ENCODE measurements at places on chromosomes 13 and 19. TPM values are rescaled to one million over a fixed set of nuclear protein-coding genes. Genes with fewer than 3 reads are reported as not detected.
A peak's percentile ranks its signal among the peaks of the same experiment; 100 is the strongest.

TUBB4A gene
- total RNA-seq: 0.59 TPM

ZNF45 gene
- 18.7 TPM for total RNA-seq

CYP4F2 gene
- total RNA-seq: not detected

PSG4 gene
- total RNA-seq: not detected

RGL3 gene
- total RNA-seq: 117 TPM

LRRC63 gene
- total RNA-seq: not detected

FCAR gene
- 0.67 TPM for total RNA-seq

DPF1 gene
- total RNA-seq: not detected

ZNF835 gene
- total RNA-seq: 7.8 TPM

MYH14 gene
- 159 TPM for total RNA-seq

TINCR gene
- total RNA-seq: not detected

GRCh38 chr19:583198-583967 is 6.3 kb upstream of the HCN2 start:
- DNase-seq: no peak

DNA sequence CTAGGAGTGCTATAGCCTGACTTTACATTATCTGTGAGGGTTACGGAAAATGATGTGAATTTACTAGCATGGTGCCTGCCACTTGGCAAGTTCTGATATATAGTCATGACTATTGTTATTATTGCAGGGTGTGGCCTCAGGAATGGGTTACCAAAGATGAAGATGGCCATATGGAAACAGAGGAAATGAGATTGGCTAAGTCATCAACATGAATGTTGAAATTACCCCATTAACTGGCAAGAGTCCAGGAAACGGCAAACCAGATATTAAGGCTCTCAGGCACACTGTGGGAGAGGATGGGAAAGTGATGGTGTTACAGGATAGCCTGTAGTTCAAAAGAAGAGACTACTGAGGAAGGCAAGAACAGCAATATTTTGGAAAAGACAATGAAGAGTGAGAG is 183.3 kb downstream of the KCNRG start:
- DNase-seq: no peak

DNA sequence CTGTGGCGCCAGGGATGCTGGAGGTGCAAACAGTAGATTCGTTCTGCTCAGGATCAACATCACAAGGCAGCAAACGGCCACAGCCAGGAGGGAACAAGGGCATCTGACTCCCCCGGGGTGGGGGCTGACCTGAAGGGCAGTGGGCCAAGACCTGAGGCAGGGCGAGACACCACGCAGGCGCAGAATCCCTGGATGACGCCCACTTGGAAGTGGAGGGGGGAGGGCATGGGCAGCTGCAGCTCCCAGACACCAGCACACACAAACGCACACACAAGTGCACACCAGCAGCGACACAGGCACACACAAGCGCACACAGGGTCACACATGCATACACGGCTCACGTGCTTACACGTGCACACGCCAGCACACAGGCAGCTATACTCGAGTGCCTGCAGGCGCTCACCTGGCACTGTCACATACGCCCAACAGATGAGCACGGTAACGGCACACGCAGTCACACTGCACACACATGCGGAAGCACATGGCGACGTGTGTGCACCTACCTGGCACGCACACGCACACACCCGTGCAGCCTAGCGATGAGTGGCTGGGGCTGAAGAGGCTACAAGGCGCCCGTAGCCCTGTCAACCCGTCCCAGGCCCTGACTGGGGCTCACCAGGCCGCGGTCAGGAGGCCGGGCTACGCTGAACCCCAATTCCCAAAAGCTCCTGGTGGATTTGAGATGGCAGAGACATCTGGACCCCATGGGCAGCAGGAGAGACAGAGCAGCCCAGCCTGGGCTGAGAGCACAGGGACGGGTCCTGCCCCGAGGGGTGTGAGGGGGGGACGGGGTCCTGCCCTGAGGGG is 5.5 kb downstream of the C2CD4C start:
- DNase-seq: no peak

DNA sequence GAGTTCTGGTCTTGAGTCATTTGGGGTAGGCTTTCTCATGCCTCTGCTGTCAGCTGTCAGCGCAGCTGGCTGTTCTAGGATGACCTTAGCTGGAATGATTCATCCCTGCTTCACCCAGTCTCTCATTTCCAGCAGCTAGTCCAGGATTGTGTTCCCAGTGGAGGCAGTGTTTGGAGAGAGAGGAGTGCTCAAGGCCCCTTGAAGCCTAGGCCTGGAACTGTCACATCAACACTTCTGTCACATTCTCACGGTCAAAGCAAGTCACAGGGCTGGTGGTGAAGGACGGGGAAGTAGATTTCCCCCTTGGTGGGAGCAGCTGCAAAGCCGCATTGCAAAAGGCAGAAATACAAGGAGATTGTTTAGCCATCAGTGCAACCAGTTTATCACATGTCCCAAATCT is 15.2 kb downstream of the TPT1 start:
- peak; percentile 57 for DNase-seq

GRCh38 chr19:6533746-6534418 is 3.1 kb downstream of the TNFSF9 start:
- DNase-seq: no peak

DNA sequence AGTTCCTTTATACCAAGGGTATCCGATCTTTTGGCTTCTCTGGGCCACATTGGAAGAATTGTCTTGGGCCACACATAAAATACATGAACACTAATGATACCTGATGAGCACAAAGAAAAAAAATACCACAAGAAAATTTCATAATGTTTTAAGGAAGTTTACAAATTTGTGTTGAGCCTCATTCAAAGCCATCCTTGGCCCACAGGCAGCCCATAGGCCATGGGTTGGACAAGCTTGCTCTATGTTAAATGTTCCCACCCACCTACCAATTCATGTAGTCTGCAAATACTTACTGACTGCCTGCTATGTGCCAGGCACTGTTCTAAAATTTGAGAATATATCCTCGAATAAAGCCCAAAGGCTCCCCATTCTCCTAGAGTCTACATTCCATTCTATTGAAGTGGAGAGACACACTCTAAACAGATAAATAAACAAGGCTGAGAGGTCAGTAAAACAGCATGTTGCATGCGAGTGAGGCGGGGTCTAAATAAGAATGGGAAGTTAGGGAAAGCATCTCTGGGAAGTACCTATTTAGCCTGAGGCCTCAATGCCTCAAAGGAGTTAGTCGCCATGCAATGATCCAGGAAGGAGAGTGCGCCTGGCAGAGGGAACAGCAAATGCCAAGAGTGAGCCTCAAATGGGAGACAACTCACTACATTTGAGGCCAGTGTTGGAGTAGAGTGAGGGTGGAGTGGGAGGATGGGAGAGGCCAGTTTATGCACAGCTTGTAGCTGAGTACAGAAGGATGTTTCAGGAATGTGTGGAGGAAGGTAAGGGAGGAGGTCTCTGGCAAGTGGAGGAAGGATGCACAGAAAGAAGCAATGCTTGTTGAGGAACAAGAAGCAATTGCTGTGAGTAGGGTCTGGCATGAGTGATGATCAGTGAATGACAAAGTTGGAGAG is 52.5 kb upstream of the CLDN10 start:
- no peak for DNase-seq

- no peak for DNase-seq
These were observed 371.3 kb downstream of the IRS2 start for GRCh38 chr13:109415057-109415456.

DNA sequence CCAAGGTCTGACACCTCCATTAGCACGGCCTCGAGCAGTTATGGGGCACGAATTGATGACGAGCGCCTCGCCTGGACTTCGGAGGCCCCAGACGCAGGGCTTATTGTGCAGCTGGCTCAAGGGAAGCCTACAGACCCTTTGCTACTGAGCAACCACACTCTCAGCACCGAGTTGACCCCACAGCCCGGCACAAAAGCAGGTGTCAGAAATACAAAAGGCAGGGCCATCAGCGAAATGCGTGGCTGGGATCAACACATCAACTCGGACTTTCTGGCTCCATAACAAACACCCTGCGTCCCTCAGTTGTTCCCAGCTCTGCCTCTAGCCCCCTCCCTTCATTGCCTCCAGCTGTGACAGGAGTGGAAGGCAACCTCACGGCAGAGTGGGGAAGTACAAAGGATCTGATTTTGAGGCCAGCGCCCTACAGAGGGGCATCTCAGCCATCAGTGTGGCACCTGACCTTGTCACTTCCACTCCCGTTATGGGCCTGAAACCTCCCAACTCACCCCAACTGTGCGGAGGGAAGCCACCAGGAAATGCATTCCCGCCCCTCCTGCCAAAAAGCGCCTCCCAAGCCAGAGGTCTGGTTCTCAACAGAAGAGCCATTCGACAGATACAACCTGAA is 18.0 kb downstream of the PEPD start:
- DNase-seq: no peak

DNA sequence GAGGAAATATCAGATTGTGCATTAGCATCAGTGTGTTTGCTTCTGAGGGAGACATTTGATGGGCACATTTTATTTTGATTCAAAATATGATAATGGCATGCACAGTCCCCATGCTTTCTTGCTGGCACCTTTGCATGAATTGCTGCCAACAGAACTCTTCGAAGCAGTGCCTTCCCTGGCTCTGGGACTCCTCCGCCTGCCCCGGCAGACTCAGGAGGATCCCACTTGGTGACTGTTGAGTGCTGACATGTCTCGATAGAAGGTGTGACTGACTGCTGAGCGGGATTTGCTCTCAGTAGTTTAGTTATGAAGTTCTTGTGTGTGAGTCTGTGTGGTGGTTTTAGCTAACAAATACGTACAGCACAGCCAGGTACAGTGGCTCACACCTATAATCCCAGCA is 239.7 kb downstream of the FGF9 start:
- DNase-seq: no peak

GRCh38 chr13:103514619-103515018 is 448.4 kb upstream of the SLC10A2 start:
- DNase-seq: no peak

DNA sequence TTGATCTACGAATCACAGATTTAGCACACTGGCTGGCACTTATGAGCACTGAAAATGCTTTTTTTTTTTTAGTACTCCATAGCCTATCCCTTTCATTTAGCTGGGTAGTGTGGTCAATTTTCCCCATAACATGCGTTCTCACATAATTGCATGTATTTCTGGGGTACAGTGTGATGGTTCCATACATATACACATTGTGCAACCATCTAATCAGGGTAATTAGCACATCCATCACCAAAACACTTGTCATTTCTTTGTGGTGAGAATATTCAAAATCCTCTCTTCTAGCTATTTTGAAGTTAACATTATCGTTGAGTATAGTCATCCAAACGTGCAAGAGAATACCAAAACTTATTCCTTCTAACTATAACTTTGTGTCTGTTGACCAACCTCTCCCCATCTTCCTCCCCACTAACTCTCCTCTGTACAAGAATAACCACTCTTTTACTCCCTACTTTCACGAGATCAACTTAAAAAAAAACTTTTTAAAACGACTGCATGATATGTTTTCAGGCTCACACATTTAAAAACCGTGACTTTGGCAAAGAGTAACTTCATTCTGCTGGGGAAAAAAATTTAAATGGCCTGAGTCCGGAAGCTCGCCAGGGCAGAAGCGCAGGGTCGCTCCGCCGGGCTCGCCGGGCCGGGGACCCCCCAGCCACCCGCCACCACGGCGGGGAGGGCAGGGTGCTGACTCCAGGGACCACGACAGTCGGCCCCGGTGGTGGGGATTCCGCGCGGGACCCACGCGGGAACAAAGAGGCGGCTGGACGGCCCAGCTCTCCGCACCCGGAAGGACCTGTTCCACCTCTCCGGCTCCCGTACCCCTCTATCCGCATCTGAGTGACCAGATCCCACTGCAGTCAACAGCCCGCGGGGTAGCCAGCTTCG is 868 bp upstream of the UBAC2 start:
- DNase-seq: no peak

DNA sequence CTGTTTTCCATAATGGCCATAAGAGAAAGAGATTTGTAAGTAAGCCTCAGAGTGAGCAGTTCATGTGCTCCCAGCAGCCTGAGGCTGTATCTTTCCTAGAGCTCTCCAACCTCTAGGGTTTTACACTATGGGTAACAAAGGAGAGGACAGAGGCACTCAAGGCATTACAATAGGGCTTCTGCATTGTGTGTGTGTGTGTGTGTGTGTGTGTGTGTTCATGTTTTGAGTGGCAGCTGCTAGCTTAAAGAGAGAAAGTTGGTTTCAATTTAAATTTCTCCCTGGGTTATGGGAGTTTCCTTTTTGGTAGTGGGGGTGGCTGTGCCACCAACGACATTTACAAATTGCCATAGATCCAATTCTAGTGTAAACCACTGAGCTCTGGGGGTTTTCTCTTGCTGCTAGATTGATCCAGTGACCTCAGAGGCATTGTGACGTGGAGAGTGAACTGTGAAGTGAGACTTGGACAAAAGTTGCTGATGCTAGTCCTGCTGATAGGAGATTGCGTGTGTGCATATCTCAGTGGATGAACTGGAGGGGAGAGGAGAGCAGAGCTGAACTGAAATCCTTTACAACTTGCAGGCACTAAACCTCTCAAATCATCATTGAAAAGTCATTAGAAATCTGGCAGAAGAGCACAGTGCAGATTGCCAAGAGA is 67.2 kb upstream of the OLFM4 start:
- DNase-seq: no peak

DNA sequence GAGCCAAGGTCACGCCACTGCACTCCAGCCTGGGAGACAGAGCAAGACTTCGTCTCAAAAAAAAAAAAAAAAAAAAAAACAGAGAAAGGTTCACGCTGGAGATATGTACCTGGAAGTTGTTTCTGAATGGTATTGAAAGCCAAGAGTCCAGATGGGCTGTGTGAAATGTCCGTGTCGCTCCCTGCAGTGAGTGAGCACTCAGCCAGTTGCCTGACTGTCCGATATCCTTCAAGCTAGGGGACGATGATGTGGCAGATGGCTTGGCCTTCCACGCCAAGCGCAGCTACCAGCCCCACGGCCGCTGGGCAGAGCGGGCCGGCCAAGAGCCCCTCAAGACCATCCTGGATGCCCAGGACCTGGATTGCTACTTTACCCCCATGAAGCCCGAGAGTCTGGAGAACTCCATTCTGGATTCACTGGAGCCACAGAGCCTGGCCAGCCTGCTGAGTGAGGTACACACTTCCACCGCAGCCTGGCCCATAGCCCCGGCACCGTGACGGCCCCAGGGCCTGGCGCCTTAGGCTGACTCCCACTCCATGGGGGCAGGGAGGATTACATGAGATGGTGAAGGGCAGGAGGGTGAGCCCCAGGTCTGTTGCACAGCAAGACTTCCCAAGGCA is 11.7 kb upstream of the OVOL3 start:
- DNase-seq: no peak

GRCh38 chr13:69556540-69557196 is 551.0 kb upstream of the ATXN8OS start:
- no peak for DNase-seq

GRCh38 chr13:29319451-29319850 is 276.0 kb downstream of the SLC7A1 start:
- no peak for DNase-seq

DNA sequence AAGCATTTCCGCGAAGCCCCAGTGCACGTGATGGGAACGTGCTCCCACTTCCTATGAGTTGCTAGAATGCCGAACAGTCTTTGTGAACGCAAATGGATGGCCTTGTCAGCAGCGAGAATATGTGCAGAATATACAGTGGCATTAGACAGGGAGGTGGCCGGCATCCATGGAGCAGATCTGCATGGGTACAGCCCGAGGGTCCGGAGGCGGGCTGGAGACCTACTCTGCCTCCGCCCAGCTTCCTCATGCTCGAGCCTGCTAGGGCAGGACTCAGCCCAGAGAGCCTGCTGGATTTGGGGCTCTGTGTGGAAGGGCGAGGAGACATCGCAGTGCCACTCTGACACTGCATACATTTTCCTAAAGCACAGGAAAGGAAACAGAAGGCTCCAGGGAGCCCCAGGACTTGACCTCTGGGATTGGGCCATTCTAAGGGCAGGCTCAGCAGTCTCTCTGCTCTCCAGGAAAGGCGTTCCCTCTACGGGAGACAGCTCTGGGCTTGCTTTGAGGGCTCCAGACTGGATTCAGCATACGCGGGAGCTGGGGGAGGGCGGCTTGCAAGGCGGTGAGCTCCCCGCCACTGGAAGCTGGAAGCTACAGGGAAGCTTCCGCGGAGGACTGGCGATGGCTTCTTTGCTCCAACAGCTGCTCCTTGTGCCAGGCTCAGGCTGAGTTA is 55.9 kb upstream of the UQCRFS1 start:
- DNase-seq: no peak

All from thyroid gland (tissue), 4 donors.